CD4-positive, alpha-beta T cell (primary cell): ENCODE measurements at places on chromosomes 13 and 19.

GRCh38 chr13:96809366-96810096 lies 184.7 kb downstream of the OXGR1 start:
- DNase-seq: no peak

GRCh38 chr13:110323172-110323891 lies 16.2 kb downstream of the COL4A2 start:
- no peak for DNase-seq

- no peak for DNase-seq
These were observed 174.5 kb downstream of the KCTD12 start for GRCh38 chr13:76711550-76712182.

DNA sequence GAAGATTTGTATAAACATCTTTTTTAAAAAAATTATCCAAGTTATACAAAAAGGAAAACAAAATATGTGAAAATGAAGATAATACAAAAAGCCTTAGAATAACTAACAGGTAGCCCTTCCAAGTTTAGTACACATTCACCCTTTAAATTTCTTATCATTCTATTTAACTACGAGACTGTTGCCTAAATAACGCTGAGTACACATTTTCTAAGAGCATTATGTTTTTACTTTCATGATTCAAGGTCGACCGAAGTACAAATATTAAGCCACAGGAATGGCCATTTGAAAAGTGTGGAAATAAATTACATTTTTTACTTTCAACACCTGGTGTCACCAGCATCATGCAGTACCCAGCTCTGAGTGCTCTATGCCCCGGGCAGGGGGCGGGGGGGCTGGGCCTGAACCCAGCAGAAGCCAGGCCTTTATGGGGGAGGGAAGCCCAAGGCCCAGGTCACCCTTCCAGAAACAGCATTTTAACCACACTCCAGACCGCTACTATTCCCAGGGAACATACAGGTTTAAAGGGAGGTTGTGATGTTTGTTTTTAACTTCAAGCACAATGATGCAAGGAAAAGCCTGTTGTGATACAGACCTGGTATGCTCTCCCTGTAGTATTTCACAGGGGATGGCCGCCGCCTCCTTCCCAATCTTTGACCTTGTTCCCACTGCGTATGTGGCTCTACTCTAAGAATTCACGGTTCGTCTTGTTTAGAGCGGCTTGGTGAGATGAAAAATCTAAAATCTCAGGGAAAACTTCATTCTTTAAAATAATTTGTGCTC lies 24.0 kb downstream of the GGACT start:
- no peak for DNase-seq

- DNase-seq: no peak
These were observed 3.8 kb downstream of the DMRTC2 start for GRCh38 chr19:41848666-41849065.

- DNase-seq: no peak
These were observed 14.9 kb upstream of the RPL21 start for GRCh38 chr13:27236478-27236877.

- DNase-seq: no peak
These were observed 9.7 kb downstream of the IGSF23 start for GRCh38 chr19:44623080-44623479.

DNA sequence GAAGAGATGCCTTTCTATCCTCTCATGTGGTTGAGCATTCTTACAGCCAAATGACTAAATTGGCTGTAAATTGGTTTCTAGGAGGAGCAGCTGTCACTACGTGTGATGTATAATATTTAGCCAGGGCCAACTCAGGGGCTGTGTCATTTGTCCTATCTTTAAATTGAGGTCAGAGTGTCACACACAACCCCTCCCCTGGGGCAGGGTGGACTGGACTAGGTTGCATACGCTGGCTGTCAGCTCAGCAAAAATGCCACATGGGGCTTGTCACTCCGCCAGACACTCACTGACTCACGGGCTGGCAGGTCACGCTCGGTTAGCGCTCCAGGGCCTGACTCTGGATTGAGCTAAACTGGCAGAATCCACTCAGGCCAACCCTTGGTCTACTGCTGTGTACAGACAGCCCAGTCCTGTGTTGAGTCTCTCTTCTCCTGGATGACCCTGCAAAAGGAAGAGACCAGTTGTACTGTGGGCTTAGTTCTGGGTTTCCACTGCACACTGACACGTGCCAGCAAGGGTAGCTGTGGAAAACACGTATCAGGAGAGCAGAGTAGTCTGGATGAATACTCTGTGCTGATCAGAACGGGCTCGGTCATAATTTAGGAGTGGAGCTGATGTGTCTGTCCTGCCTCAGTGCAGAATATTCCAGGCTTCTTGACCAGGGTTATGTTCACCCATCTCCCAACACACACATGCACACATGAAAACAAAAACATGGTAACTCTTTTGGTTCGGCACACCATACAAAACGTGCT lies 29.1 kb downstream of the SHISA2 start:
- DNase-seq: no peak

DNA sequence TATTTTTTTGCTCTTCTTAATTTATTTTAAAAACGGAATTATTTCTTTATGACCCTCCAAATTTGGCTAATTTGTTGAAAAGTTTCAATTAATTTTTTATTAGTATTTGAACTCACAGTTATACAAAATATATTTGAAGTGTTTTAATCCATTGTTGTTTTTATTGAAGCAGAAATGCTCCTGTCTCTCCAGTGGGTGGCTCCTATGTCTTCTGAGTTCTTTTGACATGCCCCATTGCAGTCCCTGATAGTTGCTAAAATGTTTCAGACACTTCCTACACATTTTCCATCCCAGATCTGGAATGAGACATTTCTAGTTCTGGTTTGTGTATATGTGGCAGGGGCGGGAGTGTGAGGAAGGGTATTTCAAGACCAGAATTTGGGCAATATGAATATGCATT lies 579.4 kb upstream of the PRR20A start:
- DNase-seq: no peak

DNA sequence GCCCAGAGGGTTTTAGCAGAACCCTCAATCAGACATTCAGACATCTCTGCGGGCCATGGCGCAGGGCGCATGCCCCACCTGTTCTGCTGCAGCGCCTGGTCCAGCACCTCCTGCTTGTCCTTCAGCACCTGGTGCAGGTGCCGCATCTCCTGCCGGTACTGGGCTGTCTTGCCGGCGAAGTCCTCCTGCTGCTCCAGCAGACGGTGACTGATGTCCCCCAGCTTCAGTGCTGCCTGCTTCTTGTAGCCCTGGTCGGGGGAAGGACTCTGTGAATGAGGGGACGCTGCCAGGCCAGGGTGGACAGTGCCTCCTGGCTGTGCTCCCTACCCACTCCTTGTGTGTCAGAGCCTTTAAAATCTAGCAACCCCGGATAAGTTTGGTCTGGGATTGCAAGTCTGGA lies 12.2 kb upstream of the SLC7A9 start:
- DNase-seq: no peak

- DNase-seq: no peak
These were observed 27.3 kb downstream of the IGFL1 start for GRCh38 chr19:46256855-46257254.

GRCh38 chr13:93356469-93356868 lies 129.9 kb downstream of the GPC6 start:
- no peak for DNase-seq
